ENCODE measurements at places on chromosomes 2 and 18. TPM values are rescaled to one million over a fixed set of nuclear protein-coding genes. Genes with fewer than 3 reads are reported as not detected.

- no peak for DNase-seq
These were observed 65.7 kb upstream of the CHMP1B start for GRCh38 chr18:11785444-11786055.

- DNase-seq: no peak
These were observed 137.4 kb downstream of the CALCRL start for GRCh38 chr2:187310701-187311100.

GRCh38 chr2:237742614-237743013 is 56.0 kb upstream of the RBM44 start:
- no peak for DNase-seq

DNA sequence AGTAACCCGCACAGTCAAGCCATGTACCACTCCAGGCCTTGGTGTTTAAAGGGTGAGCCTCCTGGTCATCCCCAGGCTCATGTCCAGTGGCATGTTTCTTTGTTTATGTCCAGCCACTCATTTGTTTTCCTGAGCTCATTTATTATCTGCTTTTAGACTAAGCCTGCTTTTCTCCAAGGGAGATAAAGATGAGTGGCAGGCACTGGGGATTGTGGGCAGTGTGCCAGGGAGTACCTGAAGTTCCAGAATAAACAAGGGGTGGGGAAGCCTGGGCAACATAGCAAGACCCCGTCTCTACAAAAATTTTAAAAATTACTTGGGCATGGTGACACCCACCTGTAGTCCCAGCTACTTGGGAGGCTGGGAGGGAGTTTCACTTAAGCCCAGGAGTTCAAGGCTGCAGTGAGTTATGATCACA is 1.9 kb downstream of the ANXA4 start:
- no peak for DNase-seq

GRCh38 chr2:33209976-33210375 is 263.2 kb downstream of the LTBP1 start:
- no peak for DNase-seq

GRCh38 chr2:212811036-212811805 is 272.6 kb upstream of the ERBB4 start:
- DNase-seq: peak; percentile 14

GRCh38 chr2:104897515-104898184 is 43.7 kb downstream of the POU3F3 start:
- peak; percentile 75 for DNase-seq

DNA sequence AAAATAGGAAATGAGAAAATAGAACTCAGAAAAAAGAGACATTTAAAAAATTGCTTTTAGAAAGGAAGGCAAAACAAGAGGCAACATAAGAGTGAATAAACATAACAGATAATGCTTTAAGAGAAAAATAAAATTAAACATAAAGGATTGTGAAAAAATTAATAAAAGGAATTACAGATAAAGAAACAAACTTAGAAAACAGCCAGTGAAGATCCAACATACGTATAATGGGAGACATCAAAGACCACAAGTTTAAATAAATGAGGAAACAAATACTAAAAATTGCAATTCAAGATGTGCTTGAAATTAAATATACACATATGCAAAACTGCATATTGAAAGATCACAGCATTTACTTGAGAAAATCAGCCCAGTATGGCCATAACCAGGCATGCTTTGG is 448.9 kb downstream of the NBAS start:
- no peak for DNase-seq

RAB17 gene
- total RNA-seq: not detected

GRCh38 chr2:178418426-178418825 is 32.5 kb downstream of the PRKRA start:
- no peak for DNase-seq

DNA sequence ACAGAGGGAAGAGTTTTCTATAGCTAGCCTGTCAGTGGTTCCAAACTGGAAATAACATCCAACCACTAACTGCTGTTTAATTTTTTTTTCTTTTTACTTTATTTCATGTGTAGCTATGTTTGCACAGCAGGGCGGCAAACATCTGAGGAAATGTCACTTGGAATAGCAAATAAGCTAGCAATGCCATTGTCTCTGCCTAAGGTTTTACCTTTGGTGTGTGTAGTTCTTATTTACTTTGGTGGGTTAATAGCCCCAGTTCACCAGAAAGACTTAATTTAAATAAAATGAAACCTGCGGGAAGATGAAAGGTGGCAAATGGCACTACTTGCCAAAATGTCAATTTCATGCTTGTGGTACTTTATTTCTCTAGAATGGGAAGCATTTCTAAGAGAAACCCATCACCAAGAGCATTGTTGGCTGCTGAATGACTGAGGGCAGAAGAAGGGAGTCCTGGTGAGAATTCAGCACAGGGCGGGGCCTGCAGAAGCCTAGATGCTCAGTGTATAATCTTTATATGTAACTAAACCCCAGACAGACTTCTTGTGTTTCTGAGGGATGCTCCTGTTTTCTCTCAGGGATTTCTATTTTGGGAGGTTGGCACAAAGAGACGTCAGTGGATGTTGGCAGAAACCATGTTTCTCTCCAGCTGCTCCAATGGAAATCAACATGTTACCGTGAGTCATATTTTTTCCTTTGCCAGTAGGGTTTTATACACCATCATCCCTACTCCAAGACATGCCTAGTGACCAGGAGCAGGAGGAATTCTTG is 300.4 kb upstream of the NT5C1B start:
- DNase-seq: no peak

DNA sequence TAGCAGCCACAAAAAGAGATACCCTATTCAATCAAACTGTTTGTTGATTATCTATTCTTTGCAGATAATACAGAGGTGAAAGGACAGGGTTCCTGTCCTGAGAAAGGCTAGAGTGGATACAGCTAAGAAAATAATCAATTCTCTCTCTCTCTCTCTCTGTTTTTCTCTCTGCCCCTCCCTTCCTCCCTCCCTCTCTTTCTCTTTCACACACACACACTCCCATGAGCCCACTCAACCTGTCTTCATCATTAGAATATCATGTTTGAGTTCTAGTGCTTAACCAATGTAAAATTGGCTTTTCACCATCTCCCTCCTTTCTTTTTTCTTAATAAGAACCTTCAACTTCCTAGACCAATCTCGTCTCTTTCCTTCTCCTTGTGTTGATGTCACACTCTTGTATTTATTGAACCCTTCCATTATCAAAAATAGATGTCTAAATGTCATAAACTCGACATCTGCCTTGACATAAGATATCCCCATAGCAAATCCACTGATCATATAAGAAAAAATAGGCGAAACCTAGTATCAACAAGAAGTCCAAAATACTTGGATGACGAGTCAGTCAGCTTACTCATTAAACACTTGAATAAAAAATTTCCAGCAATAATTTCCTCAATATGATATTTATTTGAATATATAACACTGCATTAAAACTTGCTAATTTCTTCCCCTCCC is 42.8 kb upstream of the CYTIP start:
- no peak for DNase-seq

CAVIN2 gene
- 1.9 TPM for total RNA-seq

DNER gene
- 7.1 TPM for total RNA-seq

DNA sequence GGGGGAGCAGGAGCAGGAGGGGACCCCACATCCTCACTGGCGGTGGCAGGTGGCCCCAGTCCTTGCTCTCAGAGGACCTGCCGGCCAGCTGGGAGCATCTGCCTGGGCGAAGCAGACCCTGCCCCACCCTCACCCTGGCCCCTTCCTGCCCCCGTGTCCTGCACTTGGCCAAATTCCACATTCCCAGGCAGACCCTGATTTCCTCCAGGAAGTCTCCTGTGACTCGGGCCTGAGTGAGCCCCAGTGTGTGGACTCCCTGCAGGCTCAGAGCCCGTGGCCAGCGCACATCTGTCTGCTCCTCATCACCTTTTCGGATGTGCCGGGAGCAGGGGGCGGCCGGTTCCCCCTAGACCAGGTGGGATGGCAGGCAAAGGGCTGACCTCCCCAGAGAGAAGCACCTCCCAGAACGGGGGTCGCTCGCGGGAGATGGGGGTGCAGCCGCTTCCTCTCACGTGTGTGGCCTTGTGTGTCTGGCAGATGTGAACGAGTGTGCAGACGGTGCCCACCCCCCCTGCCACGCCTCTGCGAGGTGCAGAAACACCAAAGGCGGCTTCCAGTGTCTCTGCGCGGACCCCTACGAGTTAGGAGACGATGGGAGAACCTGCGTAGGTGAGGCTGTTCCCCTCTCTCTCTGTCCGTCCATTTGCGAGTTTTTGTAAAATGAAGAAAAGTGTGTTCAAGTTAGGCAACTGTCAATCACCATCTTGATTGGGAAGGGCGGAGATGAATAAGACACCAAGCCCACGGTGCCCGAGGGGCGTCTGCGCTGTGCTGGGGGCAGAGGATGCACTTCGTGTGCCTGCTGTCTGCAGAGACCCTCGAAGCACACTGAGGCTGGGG is 90.4 kb downstream of the TPO start:
- no peak for DNase-seq

- DNase-seq: no peak
These were observed 101.3 kb upstream of the ID2 start for GRCh38 chr2:8580316-8581233.

DNA sequence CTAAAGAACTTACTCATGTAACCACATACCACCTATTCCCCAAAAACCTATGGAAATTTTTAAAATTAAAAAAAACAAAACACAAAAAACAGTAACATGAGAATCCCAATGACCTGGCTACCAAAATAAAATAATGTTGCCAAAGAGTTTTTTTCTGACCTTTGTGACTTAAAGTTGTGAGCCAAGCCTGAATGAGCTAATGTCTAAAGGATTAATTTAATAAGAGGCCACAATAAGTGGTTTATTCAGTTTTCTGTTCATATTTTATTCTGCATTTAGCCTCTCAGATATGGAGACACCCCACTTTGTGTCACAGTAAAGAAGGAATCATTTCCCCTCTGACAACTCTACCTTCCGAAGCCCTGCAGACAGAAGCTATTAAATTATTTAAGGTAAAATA is 42.6 kb upstream of the DYNC2LI1 start:
- no peak for DNase-seq

- no peak for DNase-seq
These were observed 131.5 kb downstream of the ZNF532 start for GRCh38 chr18:58996131-58996641.

- DNase-seq: no peak
These were observed 17.5 kb downstream of the CYRIA start for GRCh38 chr2:16647992-16648617.

DNA sequence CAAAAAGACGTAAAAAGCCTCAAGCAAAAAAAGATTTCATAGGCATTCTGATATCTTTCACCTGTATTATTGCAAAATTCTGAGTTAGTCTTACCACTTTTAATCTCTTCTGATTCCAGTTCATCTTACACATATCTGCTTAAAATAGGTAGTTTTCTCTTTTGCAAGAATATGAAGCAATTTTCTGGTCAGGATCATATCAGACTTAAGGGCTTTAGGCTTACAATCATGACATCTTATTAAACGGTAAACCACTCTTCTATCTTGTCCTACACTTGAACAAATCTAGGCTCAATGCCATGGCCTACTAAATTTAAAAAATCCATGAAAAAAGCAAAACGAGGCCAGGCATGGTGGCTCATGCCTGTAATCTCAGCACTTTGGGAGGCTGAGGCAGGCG is 50.1 kb upstream of the GAREM1 start:
- DNase-seq: no peak

DNA sequence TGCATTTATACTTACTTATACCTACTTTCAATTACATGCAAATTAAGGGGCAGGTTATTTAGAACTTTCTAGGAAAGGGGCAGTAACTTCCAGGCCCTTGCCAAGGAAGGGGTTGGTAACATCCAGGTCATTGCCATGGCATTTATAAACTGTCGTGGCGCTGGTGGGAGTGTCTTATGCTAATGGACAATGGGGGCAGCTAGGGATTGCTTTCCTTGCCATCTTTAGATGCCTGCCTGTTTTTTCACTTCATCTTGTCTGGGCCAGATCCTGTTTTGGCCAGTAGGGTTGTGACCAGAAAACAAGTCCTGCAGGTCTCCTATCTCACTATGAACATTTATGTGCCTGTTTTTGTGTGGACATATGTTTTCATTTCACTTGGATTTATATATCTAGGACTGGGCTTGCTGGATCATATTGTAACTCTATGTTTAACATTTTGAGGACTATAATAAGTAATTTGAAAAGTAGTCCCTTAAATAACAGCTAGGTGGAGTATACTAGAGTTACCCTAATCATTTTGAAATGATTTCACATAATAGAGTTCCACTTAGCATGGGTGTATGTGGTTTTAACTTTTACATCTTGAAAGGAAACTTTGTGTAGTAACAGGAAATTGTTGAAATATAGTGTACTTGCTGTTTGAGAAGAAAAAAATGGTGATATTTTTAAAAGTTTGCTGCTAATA is 56.1 kb downstream of the LCLAT1 start:
- DNase-seq: no peak

GRCh38 chr2:47180531-47180930 is 25.4 kb upstream of the STPG4 start:
- no peak for DNase-seq

- no peak for DNase-seq
These were observed 24.3 kb downstream of the NCKAP1 start for GRCh38 chr2:183014005-183014404.

- no peak for DNase-seq
These were observed 87.2 kb downstream of the KCTD18 start for GRCh38 chr2:200422532-200423261.

DNA sequence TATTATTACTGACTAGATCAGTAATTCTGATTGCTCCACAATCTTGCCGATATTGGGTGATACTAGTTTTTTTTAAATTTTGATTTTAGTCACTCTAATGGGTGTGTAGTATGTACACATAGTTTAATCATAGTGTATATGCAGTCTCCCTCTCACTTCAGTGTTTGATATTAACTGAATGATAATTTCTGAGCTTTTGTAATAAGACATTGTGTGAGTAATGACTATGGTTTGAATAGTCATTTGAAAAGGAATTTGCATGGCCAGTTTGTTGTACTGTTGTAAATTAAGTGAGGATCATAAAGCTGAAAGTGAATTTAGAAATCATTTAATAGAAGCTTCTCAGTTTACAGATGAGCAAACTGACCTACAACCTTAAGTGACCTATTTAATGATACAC is 33.4 kb downstream of the USP14 start:
- no peak for DNase-seq

DNA sequence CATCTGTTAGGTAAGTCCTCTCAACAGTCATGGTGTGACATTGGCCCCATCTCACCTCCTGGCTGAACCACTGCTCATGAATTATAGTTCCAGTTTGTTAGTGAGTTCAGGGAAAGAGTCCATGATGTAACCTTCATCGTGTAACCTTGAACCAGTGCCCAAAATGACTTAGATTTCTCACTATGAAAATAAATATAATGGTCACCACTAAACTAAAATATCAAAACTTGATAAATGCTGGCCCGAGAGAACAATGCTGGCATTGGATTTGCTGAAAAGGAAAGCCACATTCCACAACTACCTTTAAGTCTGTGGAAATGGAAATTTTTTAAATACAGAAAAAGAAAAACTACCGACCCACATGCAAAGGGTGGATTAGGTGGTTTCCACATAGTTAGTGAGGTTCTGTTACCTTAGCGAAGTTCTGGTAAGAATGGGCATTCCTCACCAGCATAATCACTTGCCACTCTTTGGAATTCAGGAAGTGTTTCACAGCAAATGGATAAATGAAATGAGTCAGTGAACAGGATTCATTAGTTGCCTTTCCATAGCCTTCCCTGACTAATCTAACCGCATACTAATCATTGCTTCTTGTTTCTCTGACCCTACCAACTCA is 133.9 kb upstream of the CTAGE1 start:
- peak; percentile 91 for DNase-seq

- no peak for DNase-seq
These were observed 9.1 kb upstream of the SLC35G4 start for GRCh38 chr18:11600321-11600720.

Measured in H4 (cell line).